ENCODE measurements at places on chromosomes 6 and 20.

- no peak for DNase-seq
These were observed 46.7 kb downstream of the MARCKS start for GRCh38 chr6:113903666-113904330.

- DNase-seq: no peak
These were observed 66.3 kb downstream of the NOL4L start for GRCh38 chr20:32518593-32519380.

- DNase-seq: no peak
These were observed 18.8 kb downstream of the CARMIL1 start for GRCh38 chr6:25297823-25298522.

GRCh38 chr6:56902641-56903464, 52.1 kb upstream of the BEND6 start:
- peak; percentile 55 for DNase-seq

DNA sequence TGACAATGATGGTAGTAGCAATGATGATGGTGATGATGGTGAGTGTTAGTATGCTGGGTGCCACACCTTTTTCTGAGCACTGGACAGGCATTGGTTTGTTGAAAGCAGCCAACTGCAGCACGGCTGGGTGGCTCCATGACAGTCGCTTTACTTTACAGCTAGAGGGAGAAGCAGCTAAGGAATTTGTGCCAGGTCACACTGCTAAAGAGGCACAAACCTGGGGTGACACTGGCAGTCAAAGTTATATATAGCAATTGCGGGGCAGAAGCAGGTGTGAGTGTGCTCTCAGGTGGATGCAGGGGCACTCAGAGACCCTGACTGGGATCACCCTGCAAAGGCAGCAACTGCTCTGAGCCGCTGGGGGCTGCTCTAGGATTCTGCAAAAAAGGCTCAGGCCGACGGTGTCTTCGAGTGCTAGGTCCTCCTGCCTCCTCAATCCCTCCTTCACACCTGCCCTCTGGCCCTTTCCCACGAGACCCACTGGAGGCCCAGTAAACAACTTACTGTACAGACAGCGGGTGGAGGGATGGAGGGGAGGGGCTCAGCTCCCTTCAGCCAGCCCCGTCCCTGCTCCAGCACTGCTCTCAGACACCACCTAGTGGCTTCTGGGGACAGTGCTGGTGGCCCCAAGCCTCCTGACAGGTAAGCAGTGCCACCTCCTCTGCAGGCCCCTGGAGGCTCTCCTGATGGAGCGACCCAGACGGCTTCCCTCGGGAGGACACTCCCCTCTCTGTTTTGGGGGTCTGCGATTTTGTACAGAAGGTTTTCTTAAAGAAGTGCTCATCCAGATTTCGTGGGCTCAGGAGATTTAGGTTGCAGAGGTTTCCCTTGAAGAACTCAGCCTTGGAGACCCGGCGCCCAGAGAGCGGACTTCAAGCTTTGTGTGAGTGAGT, 4.4 kb upstream of the RPS21 start:
- DNase-seq: peak; percentile 34

- DNase-seq: no peak
These were observed at the start of gene MICAL1 for GRCh38 chr6:109455437-109456110. Gene MICAL1 (minus strand): TSS chr6:109455772. CDS start chr6:109454196, 1,576 bp downstream.

DNA sequence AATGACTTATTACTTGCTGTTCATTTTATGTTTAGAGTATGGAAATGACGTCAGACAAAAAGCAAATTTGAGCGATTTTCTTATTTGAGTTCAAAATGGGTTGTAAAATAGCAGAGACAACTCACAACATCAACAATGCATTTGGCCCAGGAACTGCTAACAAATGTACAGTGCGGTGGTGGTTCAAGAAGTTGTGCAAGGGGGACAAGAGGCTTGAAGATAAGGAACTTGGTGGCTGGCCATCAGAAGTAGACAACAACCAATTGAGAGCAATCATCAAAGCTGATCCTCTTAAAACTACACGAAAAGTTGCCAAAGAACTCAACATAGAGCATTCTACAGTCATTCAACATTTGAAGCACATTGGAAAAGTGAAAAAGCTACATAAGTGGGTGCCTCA, 43.8 kb downstream of the REV3L start:
- DNase-seq: no peak

- no peak for DNase-seq
These were observed 2.3 kb upstream of the TTBK1 start for GRCh38 chr6:43240950-43241349.

GRCh38 chr20:6714279-6714711, 53.2 kb upstream of the BMP2 start:
- DNase-seq: no peak

GRCh38 chr6:168765752-168766151, 324.8 kb downstream of the SMOC2 start:
- no peak for DNase-seq

DNA sequence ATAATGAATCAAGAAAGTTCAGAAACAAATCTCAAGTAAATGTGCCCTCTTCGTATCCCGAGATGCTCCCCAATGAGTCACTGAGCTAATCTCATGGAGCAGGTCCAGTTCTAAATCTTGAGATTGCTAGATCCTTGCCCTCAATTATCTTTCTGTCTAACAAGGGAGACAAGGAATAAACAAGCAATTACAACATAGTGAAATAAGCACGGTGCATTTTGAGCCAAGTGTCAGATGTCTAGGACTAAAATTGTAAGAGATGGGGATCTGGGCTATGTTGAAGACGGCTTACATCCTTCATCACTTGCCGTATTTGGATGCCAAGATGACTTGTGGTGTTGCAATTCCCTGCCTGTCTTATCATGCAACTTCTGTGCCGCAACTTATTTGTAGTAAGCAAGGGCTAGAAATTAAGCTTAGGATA, 56.5 kb upstream of the ADGRF1 start:
- DNase-seq: no peak

GRCh38 chr20:37598575-37599342, 71.1 kb upstream of the BLCAP start:
- DNase-seq: no peak

GRCh38 chr6:7818257-7819214, 92.1 kb downstream of the TXNDC5 start:
- no peak for DNase-seq

DNA sequence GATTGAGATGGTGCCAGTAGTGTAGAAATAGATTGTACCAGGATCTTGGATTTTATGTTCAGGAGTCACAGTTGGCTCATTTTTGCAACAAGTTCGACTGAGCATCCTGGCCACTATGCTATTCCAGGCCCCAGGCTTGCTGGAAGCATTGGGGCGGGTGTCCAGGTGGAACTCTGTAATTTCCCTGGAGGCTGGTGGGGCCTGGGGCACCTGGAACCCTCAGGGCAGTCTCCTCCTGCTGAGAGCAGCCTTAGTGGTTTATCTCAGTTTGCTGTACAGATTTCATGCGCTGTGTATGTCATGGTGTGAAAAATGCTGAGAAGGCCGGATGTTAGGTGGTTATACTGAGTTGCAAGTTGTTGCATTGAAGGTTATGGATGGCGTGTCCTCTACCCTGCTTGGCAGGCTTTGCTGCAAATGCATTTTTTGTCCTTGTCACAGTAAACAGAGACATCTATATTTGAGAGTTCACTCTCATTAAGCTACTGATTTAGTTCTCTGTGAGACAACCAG, 135.1 kb upstream of the MYLIP start:
- no peak for DNase-seq

DNA sequence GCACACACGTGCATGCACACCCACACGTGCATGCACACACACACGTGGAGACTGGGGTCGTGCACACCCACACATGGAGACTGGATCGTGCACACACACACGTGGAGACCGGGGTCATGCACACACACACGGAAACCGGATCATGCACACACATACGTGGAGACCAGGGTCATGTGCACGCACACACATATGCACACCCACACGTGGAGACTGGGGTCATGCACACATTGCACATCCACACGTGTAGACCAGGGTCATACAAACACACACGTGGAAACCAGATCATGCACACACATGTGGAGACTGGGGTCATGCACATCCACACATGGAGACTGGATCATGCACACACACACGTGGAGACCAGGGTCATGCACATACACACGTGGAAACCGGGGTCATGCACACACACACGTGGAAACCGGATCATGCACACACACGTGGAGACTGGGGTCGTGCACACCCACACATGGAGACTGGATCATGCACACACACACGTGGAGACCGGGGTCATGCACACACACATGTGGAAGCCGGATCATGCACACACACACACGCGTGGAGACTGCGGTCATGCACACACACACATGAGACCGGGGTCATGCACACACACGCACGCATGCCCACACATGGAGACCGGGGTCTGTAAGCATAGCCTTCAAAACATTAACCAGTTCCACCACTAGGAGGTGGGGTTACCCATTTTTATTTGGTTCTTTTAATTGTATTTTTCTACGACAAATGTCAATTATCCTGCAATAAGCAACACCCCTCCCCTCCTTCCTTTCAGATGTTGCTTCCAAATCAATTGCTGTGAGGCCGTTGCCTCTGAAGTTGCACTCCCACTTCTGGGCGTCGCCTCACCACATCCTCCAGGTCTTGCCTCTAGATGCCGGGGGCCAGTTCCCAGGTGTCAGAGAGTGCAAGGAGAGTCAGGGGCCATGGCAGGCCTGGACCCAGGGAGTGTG, 95.8 kb downstream of the TMEM242 start:
- DNase-seq: no peak

- no peak for DNase-seq
These were observed 40.9 kb downstream of the PDYN start for GRCh38 chr20:1952737-1953530.
